ENCODE measurements at places on chromosomes 5 and 9. TPM values are rescaled to one million over a fixed set of nuclear protein-coding genes. Genes with fewer than 3 reads are reported as not detected.

MXD3 gene
- total RNA-seq: 53.3 TPM

SV2C gene
- not detected for total RNA-seq

DNA sequence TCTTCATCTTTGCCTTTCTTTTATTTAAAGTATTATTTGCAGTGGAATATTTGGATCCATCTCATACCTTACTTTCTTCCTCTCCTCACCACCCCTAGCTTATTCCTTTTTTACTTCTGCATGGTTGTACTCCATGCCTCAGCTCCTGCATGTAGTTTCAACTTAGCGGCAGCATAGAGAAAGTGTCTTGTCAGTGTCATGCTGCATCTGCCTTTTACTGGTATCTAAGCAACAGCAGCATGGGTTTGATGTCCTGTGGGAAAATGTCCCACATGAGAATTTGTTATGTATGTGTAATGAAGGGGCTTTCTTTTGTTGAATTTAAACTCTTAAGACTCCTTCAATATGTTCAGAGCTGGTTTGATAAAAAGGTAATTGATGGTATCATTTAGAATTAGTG is 20.6 kb downstream of the TCERG1 start:
- DNase-seq: no peak

S1PR3 gene
- 38.7 TPM for total RNA-seq

DNA sequence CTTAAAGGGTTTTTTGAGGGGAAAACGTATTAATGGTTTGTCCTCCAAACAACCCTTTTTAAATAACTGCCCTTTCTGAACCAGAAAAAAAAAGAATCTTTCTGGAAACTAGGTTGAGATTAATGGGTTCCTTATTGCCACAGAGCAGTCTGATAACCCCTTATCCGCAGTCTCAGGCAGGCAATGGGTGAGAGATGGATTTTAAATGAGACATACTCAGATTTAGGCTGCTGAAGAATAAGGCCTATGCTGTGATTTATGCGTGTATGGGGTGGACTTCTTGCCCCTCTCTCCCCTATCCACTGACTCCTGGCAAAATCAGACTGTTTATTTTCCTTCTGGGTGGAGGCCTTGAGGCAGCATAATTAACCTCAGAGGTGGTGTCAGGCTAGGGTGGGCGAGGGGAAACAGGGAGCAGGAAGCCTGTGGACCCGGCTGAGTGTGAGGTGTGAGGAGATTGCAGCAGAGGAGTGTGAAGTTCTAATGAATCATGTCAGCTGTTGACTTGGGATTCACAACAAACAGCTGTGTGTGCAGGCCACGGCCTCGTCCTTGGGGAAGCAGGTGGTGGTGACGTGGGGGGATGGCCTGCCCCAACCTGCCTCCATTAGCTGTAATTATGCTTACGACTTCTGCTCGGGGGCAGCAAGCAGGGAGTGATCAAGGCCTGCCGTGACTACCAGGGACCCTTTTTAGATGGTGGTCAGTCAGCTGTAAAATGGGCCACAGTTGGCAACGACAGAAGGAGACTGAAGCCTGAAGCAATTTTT is 196.4 kb downstream of the SEMA6A start:
- DNase-seq: no peak

GRCh38 chr5:139950436-139950835 is 92.7 kb downstream of the NRG2 start:
- DNase-seq: no peak

REEP2 gene
- total RNA-seq: 1.8 TPM

GRCh38 chr5:87184605-87185004 is 83.1 kb upstream of the RASA1 start:
- no peak for DNase-seq

DNA sequence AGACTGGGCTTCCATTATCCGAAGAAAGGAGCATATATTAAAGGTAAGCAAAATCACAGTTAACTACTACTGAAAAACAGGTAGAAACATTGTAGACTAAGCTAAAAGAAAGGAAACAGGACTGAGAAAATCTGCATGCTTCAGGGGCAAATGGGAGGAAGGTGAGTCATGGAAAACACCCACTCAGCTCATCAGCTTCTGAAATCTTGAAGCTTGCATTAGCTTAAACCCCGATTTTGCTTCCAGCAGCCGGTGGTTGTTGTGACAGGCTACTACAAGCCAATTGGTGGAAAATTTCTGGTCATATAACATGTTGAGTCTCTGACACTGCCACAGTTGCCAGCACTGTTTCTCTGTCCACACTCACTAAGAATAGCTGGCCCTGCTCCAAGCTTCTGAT is 179.6 kb upstream of the PUM3 start:
- no peak for DNase-seq

TICAM2 gene
- total RNA-seq: 6.3 TPM

ZNF454 gene
- not detected for total RNA-seq

DNA sequence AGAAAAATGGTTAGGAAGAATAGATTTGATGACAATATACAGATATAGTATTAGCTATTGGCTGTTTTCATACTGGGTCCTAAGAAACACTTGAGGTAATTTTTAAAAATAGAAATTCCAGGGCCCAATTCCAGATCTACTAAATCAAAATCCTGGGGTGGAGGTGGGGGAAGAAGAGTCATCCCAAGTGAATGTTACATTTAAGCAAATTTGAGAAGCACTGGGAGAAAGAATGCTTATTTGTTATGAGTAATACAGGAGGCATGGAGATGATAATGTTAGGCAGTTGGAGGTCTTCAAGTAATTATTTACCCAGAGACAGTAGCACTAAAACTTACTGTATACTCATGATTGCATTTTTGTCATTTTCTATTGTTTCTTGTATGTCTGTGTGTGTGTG is 93.0 kb upstream of the DAB2 start:
- DNase-seq: peak; percentile 53

PCDHGB4 gene
- 0.26 TPM for total RNA-seq

- DNase-seq: no peak
Measured at GRCh38 chr9:119165131-119165530, 204.1 kb downstream of the BRINP1 start.

SPATA6L gene
- total RNA-seq: not detected

- no peak for DNase-seq
Measured at GRCh38 chr9:106376689-106377088, 486.3 kb upstream of the ZNF462 start.

SYK gene
- total RNA-seq: 7.9 TPM

BHMT2 gene
- total RNA-seq: 0.79 TPM

IL5 gene
- not detected for total RNA-seq

- no peak for DNase-seq
Measured at GRCh38 chr5:117547192-117547591, 972.6 kb upstream of the SEMA6A start.

CCL28 gene
- 0.12 TPM for total RNA-seq

DNA sequence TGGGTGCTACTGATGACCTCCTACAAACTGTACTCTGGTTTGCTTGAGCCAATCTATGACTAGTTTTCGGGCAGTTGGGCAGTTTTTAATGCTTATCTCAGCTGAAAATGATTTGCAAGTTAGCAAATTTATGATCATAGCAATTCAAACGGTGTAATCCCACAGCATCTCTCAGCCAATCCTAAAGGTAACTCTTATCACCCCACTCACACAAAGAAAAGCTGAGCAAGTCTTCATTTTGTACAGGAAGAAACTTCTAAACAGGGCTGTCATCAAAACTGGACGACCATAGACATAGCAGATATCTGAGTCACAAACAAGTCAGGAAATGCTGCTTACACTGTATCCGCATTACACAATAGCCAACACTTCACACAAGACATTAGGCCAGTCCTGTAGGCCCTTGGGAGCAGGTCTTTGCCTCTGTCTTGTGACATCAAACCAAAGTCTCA is 2.6 kb upstream of the ENC1 start:
- peak; percentile 45 for DNase-seq

SLC46A2 gene
- total RNA-seq: not detected

DNA sequence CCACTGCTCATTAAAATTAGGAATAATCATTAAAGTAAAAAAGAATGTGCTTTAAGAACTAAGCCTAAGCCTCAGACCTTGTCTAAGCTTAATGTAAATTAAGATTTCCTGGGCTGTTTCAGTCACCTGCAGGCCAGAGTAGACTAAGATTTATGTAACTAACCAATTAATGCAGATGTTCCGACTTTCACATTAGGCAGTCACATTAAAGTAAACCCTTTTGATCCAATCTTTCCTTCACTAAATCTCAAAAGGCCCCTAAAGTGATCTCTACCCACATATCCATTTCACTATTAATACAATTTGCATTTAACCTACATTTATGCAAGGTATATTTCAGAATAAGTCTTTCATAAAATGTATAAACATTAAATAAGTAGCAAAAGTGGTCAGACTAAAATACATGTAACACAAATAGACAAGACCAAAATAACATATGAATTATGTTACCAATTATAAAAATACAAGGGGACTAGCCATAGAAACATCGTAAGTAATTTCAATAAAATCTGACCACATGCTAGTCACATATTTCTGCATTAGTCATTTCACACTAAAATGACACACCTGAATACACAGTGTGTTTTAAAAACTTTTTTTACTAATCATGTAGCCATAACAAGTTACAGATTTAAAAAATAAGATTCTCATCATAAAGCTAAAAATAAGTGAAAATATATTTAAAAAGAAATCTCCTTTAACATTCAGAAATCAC is 7.7 kb downstream of the NR3C1 start:
- no peak for DNase-seq

SLC45A2 gene
- not detected for total RNA-seq

GRCh38 chr5:14306329-14306815 is 163.2 kb downstream of the TRIO start:
- peak; percentile 58 for DNase-seq

GRCh38 chr5:174234388-174234787 is 188.9 kb downstream of the NSG2 start:
- no peak for DNase-seq

GRCh38 chr9:29648601-29649000 is 2075.3 kb upstream of the C9orf72 start:
- DNase-seq: no peak

GRCh38 chr9:12849486-12850003 is 74.7 kb downstream of the LURAP1L start:
- DNase-seq: no peak

DNA sequence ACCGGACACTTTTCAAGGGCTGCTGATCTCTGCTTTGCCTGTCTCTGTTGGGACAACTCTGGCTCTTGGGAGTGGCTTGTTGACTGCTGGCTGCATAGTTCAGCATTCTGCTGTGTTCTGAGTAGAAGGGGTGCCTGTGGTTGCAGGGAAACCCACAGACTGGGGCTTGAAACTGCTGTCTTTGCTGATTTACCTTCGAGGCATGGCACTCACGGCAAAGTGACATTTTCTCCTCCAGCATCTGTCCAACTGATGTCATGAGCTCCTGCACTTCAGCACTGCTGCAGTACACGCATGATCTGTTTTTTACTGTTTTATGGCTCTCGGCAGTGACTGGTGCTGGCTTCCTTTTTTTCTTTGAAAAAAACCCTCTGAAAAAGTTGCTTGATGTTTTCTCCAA is 69.2 kb downstream of the SPATA31D1 start:
- no peak for DNase-seq

GRCh38 chr9:106913276-106913675 is 50.3 kb downstream of the ZNF462 start:
- DNase-seq: no peak

GRCh38 chr5:191036-191948 is at the start of gene LRRC14B:
Gene LRRC14B (plus strand): TSS chr5:191495. CDS start chr5:191539, 44 bp downstream.
- peak; percentile 88 for DNase-seq

- peak; percentile 78 for DNase-seq
Measured at GRCh38 chr5:141934099-141934844, 10.6 kb downstream of the DELE1 start.

GRCh38 chr5:126471875-126472537 is 48.8 kb downstream of the GRAMD2B start:
- DNase-seq: peak; percentile 26

GRCh38 chr5:149045089-149045460 is 17.8 kb downstream of the SH3TC2 start:
- no peak for DNase-seq

EQTN gene
- total RNA-seq: not detected

All from MG63 (cell line).